Activated CD4-positive, alpha-beta memory T cell treated with anti-CD3 and anti-CD28 coated beads, Interleukin-2, amount 10 ng/mL, durations not matched to agents 7 days and 5 days (primary cell): ENCODE measurements at places on chromosomes 4 and X.

DNA sequence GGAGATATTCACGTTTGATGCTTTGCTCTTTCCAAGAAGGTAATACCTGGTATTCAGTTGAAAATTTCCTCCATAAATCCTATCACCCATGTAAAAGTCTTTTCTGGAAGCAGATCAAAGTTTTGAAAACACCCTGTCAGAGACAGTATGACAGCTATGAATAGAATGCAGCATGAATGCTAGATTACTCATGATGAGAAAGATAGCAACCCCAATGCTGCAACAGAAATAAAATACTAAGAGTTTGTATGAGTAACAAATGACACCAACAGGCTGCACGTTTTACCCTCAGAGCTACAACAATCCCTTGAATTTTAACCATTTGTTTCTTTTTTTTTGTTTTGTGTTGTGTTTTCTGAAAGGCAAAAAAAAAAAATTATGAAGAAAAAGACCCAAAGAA is 108.6 kb downstream of the ARHGAP6 start:
- no peaks in the 10 kb centered on the region for H3K36me3 ChIP-seq
- H3K27me3 ChIP-seq, result peaks cover 5% of the 10 kb centered on the region
- H3K4me1 ChIP-seq, result no peaks in the 10 kb centered on the region
- H3K27ac ChIP-seq, result no peak overlapping the region
- no peak for DNase-seq

DNA sequence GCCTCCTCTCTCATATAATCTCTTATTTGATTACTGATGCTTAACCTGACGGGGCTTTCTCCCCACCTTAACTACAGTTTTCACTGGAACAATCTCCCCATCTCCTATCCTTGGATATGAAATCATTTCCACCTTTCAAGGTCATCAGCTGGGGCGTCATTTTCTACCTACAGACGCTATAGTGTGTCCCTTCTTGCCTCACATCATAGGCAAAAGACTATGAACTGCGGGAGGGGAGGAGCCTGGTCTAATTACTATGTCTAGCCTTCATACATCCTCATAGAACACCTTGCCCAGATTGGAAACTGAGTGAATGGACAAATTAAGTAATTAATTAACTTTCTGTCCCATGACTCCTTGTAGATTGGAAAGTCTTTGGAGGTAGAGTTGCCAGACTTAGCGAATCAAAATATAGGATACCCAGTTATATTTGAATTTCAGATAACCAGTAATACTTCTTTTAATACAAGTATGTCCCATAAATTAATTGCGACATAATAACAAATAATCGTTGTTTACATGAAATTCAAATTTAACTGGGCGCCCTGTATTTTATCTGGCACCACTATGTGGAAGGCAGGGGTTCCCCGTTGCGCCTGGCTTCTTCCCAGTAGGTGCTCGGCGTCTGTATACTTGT is 752 bp upstream of the ATP6AP2 start:
- H3K4me3 ChIP-seq, result peak overlapping the region; percentile 82
- H3K4me1 ChIP-seq, result peaks cover 25% of the 10 kb centered on the region
- DNase-seq, result no peak

DNA sequence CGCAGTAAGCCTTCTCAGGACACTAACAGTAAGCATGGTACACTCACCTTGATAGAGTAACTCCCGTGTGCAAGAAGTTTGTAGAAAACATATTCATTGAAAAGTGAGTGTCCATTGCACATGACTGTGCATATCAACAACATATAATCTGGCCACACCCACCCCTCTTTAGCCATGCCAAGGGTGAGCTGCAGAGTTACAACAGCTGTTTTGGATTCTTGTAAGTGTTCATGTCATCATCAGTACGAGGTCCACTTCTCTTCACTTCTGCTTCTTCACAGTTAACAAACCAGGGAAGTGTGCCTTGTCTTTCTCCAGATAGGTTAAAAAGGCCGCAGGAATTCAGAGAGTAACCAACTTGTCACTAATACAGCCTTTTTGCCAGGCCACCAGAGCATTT is 116.6 kb downstream of the IRF2 start:
- no peak overlapping the region for H3K4me3 ChIP-seq
- peaks cover 14% of the 10 kb centered on the region for H3K4me1 ChIP-seq
- no peak overlapping the region for H3K27ac ChIP-seq
- H3K36me3 ChIP-seq, result no peaks in the 10 kb centered on the region
- H3K27me3 ChIP-seq, result no peaks in the 10 kb centered on the region

DNA sequence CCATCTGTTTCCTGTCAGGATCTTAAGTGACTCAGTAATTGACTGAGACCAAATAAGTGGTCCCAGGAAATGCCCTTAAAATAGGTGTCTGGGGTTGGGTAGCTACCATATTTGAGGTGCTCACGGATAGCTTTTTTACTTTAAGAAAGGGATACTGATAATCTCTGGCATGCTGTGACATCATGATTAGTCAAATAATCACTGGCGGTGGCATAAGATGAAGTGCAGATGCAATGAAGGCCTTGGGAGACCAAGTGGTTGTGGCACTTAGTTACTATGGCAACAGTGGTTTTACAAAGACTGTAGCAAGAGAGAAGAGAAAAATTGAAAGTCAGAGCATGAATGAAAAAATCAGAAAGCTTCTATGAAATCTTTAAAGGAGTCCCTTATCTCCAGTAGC is 114.5 kb upstream of the SLIT2 start:
- DNase-seq, result no peak
- H3K4me1 ChIP-seq, result no peaks in the 10 kb centered on the region
- H3K4me3 ChIP-seq, result no peak overlapping the region
- no peak overlapping the region for H3K27ac ChIP-seq
- no peaks in the 10 kb centered on the region for H3K27me3 ChIP-seq
- H3K36me3 ChIP-seq, result no peaks in the 10 kb centered on the region

- H3K4me3 ChIP-seq, result peak overlapping the region; percentile 99
- H3K36me3 ChIP-seq, result peaks cover 17% of the 10 kb centered on the region
- peaks cover 26% of the 10 kb centered on the region for H3K4me1 ChIP-seq
Observed at GRCh38 chr4:102761296-102761701, 531 bp upstream of the MANBA start.

DNA sequence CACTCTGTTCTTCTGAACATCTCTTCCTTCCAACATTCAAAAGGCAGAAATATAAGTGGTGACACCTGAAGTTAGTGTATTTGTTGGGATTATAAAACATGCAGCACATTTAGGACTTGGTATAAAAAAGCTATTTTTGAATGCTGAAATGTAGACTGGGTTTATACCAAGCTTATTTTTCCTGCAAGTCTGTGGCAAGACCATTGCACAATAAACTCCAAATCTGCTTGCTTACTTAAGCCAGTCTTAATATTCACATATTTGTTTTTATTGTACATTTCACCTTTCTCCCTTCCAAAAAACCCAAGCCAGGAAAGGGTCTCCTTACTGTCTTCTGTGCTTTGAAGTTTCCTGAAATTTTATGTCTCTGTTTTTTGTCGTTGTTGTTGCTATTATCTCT is 63.7 kb downstream of the FHIP1A start:
- H3K27me3 ChIP-seq, result peaks cover 17% of the 10 kb centered on the region
- H3K4me1 ChIP-seq, result no peaks in the 10 kb centered on the region
- no peaks in the 10 kb centered on the region for H3K36me3 ChIP-seq
- DNase-seq, result no peak

DNA sequence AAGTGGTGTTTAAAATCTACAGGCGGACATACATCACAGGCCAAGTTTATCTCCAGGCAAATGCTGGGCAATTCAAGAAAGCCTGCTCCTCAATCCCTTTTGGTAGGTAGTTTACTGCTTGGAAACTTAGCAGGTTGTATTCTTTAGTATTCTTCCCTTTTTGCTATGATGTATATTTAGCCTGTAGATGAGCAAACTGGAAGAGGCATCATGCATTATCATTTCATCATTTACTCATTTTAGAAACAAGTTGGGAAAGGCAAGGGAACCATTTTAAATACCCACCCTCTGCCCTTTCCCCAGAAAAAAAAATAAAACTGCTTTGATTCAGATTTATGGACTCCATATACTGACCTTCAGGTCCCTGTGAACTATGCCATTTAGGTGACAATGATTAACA is 213.2 kb downstream of the CAMK2D start:
- peaks cover 20% of the 10 kb centered on the region for H3K36me3 ChIP-seq
- H3K4me3 ChIP-seq, result no peak overlapping the region
- H3K27ac ChIP-seq, result no peak overlapping the region
- no peaks in the 10 kb centered on the region for H3K27me3 ChIP-seq
- H3K4me1 ChIP-seq, result peaks cover 17% of the 10 kb centered on the region

GRCh38 chr4:649293-649625 is 23.9 kb downstream of the PDE6B start:
- H3K4me1 ChIP-seq, result peaks cover 2% of the 10 kb centered on the region
- no peaks in the 10 kb centered on the region for H3K36me3 ChIP-seq
- H3K27me3 ChIP-seq, result peaks cover 3% of the 10 kb centered on the region
- no peak for DNase-seq

GRCh38 chr4:52617336-52618020 is 41.6 kb downstream of the USP46 start:
- H3K27me3 ChIP-seq, result no peaks in the 10 kb centered on the region
- DNase-seq, result peak; percentile 30
- peak overlapping the region; percentile 58 for H3K27ac ChIP-seq
- H3K4me1 ChIP-seq, result peaks cover 38% of the 10 kb centered on the region
- peaks cover 20% of the 10 kb centered on the region for H3K36me3 ChIP-seq
- H3K4me3 ChIP-seq, result no peak overlapping the region

DNA sequence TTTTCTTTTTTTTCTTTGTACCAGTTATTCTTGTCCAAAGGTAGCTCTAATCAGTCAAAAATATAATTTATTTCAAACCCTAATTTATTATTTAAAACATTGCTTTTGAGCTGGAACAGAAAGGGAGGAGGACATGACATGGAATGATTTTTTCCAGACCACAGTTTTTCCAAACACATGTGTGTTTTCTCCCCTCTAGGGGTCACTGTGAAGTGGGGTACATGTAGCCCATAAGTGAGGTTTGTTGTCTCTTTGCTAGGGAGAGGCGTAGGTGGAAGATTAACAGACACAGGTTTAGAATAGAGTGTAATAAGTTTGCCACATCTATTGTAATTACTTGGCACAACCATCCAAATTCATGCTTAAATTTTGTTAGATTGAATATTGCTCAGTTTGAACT is 83.0 kb downstream of the TNIP2 start:
- H3K4me3 ChIP-seq, result no peak overlapping the region
- H3K4me1 ChIP-seq, result peaks cover 18% of the 10 kb centered on the region
- H3K36me3 ChIP-seq, result peaks cover 61% of the 10 kb centered on the region
- H3K27me3 ChIP-seq, result no peaks in the 10 kb centered on the region
- no peak overlapping the region for H3K27ac ChIP-seq

- H3K27me3 ChIP-seq, result no peaks in the 10 kb centered on the region
- H3K4me3 ChIP-seq, result no peak overlapping the region
- H3K4me1 ChIP-seq, result no peaks in the 10 kb centered on the region
- DNase-seq, result no peak
- no peaks in the 10 kb centered on the region for H3K36me3 ChIP-seq
- H3K27ac ChIP-seq, result no peak overlapping the region
Observed at GRCh38 chr4:178448372-178449035, 1006.3 kb upstream of the AGA start.

DNA sequence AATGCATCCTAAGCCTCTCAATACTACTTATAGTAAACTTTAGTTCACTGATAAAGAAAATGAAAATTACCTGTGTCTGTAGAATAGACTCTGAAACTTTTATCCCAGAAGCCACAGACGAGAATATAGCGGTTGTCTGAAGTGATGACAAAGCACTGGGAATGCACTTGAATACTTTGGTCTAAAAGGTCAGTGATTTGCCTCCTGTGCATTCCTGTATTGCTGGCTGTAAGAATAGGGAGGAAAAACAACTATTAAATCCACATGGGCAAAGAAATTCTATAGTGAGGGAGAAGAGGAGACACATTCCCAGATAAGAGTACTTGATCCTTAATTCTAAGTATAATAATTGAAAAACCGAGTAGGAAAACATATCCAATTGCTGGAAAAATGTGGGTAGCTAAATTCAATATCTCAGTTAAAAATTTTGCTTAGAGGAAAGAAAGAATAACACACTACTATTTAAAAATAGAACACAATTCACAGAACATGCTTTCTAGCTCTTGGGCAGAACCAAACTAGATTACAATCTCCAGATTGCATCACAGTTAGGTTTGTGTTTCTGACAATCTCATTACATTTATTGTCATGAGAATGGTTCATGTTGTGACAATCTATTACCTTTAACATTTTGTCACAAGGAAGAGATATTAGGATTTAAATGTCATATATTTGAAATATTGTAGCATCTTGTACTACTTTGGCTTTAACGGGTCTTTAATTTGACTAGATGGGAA is 232.1 kb downstream of the DCLK2 start:
- no peak overlapping the region for H3K4me3 ChIP-seq
- peaks cover 3% of the 10 kb centered on the region for H3K36me3 ChIP-seq
- H3K27ac ChIP-seq, result no peak overlapping the region
- DNase-seq, result no peak

DNA sequence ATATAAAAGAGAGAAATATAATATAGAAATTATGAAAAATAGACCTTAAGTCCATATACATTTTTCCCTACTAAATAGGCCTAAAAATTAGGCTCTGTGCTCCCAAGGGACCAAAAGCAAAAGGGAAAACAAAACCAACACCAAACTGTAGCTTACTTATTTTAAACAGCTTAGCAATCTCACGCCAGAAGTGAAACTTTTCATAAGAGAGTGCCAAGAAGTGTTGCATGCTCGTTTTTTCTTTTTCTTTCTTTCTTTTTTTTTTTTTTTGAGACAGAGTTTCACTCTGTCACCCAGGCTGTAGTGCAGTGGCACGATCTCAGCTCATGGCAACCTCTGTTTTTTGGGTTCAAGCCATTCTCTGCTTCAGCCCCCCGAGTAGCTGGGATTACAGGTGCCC is 250.4 kb downstream of the TMA16 start:
- H3K36me3 ChIP-seq, result no peaks in the 10 kb centered on the region
- H3K4me3 ChIP-seq, result no peak overlapping the region
- no peaks in the 10 kb centered on the region for H3K4me1 ChIP-seq
- no peak for DNase-seq

DNA sequence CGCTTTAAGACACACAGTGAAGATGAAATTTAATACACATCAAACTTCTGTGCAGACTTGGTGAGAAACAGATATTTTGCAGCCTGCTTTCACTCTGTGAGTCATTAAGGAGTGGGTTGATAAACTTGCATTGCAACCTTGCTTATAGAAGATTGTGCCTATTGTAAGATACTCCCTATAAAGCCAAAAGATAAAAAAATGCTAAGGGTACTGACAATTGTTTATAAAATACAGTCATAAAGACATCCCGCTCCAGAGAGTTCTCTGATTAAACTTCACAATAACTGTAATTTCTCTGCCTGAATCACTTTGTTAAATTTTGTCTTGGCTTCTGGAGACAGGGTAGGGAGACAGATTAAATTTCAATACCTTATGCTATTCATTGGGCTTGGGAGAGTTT is 49.1 kb downstream of the GALNT7 start:
- no peak overlapping the region for H3K4me3 ChIP-seq
- no peak for DNase-seq
- H3K4me1 ChIP-seq, result peaks cover 3% of the 10 kb centered on the region

- no peak overlapping the region for H3K27ac ChIP-seq
- no peak overlapping the region for H3K4me3 ChIP-seq
- peaks cover 6% of the 10 kb centered on the region for H3K4me1 ChIP-seq
- H3K36me3 ChIP-seq, result no peaks in the 10 kb centered on the region
Observed at GRCh38 chr4:54384563-54384962, 155.5 kb downstream of the PDGFRA start.

- no peaks in the 10 kb centered on the region for H3K4me1 ChIP-seq
- no peaks in the 10 kb centered on the region for H3K27me3 ChIP-seq
- no peak for DNase-seq
- no peak overlapping the region for H3K27ac ChIP-seq
- no peak overlapping the region for H3K4me3 ChIP-seq
- H3K36me3 ChIP-seq, result no peaks in the 10 kb centered on the region
Observed at GRCh38 chr4:19971829-19972228, 279.9 kb upstream of the SLIT2 start.

- H3K27ac ChIP-seq, result no peak overlapping the region
- H3K36me3 ChIP-seq, result no peaks in the 10 kb centered on the region
- H3K4me3 ChIP-seq, result no peak overlapping the region
- H3K4me1 ChIP-seq, result no peaks in the 10 kb centered on the region
- no peak for DNase-seq
- H3K27me3 ChIP-seq, result no peaks in the 10 kb centered on the region
Observed at GRCh38 chr4:27524224-27524623, 663.6 kb downstream of the STIM2 start.
